RKO (cell line): ENCODE measurements at places on chromosomes 12 and 14.

DNA sequence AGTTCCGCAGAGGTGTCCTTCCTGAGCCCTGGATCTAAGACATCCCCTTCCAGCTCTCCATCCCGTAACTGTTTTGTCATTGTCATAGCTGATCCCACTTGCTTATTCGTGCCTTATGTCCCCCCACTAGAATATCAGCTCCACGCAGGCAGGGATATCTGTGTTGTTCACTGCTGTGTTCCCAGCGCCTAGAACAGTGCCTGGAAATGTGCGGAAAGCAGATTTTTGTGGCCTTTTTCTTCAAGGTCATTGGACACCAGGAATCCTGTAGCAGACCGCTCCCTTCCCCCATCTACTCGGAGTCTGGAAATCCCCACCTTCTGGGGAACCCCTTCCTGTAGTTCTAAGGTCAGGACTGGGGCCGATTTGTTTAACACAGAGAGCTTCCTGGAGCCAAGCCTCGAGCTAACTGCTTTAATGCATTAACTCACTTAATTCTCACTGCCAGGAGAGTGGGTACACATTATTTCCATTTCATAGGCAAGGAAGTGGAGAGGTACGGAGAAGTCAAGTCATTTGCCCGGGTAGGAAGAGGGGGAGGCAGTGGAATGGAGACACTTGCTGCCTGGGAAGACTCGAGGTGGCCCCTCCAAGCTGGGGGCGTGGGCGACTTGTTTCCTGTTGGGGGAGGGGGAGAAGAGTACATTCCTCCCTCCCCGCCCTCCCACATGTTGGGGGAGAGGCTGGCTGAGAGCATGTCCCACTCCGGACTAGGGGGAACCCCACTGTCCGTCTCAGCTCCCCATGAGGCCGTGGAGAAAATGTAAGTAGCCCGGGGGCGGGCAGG lies 1.2 kb upstream of the SH2B3 start:
- peak; percentile 89 for DNase-seq

GRCh38 chr12:88247241-88247643 lies 105.1 kb downstream of the TMTC3 start:
- peak; percentile 16 for DNase-seq

DNA sequence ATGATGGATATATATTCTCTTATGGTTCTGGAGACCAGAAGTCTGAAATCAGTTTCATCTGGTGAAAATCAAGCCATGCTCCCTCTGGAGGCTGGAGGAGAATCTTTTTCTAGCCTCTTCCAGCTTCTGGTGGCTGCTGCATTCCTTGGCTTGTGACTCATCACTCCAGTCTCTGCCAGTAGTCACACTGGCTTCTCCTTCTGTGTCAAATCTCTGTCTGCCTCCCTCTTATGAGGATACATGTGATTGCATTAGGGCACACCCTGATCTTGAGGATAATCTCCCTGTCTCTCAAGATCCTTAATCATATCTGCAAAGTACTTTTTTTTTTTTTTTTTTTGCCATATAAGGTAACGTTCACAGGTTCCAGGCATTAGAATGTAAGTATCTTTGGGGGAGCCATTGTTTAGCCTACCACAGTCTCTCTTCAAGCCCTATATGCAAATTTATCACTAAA lies 17.7 kb downstream of the DNAL1 start:
- peak; percentile 96 for DNase-seq

DNA sequence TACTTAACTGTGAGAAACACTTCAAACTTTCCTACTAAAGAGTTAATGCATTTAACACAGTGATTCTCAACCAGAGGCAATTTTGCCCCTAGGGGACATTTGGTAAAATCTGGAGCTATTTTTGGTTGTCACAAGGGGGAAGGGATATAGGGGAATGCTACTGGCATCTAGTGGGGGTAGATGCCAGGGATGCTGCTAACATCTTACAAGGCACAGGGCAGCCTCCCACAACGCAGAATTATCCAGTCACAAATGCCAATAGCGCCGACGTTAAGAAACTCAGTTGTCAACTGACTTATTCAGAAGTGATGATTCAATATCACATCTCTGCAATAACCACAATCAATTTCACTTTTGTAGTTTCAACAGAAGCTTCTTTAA lies 2.0 kb downstream of the EEA1 start:
- DNase-seq = peak; percentile 79

DNA sequence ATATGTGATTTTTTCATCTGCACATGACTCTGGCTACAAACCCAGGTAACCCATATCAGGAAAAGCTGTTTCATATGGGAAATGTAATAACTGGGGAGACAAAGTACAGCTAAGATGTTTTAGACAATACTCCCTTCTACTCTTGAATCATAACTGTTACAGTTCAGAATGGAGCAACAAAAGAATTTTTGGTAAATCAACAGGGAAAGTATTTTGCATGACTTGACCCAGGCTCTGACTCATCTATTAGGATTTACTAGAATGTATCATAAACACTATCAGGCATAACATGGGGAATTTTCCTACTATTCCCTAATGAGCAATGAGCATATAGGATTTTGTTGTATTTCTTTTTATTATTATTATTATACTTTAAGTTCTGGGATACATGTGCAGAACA lies 553.0 kb downstream of the SLC16A7 start:
- peak; percentile 25 for DNase-seq

GRCh38 chr12:4147031-4147481 lies 126.5 kb upstream of the CCND2 start:
- no peak for DNase-seq

DNA sequence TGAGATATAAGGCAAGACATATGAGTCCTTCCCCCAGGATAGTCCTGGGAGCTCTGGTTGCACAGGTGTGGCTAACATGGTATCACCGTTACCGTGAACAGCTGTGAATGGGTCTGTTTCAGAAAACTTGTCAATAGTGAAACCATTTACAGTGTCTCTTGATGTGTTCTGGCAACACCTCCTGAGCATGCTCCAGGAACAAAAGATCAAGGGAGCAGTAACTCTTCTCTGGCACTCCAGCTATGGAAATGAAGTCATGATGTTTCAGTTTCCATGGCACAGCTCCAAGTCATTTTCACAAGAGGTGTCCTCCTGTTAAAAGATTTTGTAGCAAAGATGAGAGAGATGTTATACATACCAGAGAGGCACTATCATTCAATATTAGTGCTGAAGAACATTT lies 253.7 kb downstream of the SNAPC1 start:
- DNase-seq = no peak

DNA sequence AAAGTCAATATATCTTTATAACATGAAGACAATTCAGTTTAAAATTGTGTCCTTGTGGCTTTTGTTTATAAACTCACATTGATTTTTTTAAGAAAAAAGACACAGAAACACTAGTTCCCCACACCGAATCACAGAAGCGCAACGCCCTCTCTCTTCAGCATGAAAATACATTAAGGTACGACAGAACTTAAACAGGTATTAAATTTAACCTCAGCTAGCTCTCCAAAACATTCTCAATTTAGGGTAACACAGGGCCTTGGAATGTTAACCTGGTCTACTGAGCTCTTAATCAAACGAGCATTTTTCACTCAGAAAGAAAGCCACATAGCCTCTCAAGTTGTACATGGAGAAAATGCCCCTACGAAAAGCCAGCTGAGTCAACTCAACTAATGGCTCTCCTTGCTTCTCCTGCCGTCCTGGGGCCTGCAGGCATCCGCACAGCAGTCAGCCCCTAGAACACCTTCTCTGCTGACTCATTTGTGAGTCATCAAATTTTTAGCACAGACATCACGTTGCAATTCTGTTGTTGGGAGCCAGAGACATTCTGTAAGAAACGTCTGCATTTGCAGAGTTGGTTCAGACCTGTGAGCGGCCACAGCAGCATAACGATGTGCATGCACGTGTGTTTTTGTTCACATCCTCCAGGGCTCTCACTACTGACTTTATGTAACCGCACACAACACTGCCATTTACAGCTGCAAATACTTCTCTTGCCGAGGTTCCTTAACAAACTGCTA lies 141.6 kb downstream of the ITPR2 start:
- DNase-seq = peak; percentile 95

DNA sequence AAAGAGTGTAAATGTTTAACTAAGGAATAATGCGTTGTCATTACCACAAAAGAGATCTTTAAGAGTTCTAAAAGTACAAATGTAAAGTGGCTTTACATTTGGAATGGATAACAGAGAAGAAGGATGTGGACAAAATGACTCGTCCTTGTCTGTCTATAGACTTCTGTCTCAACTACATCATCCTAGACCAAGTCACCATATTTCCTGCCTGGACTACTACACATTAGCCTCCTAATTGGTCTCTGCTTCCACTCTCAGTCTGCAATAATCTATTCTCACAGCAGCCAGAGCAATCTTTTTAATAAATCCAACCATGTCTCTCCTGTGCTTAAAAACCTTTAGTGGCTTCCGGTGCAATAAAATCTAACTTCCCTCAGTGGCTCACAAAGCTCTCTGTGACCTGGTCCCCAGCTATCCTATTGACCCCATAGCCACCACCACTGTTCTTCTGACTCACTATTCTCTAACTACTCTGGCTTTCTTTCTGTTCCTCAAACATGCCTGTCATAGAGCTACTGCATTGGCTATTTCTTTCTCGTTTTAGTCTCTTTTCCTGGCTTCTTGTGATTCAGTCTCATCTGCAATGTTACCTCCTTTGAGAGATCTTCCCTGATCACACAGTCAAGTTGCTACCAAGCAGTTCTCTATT lies 91.1 kb downstream of the MYF5 start:
- no peak for DNase-seq

GRCh38 chr12:57611108-57611826 lies at the start of gene ARHGEF25:
Gene ARHGEF25 (plus strand): TSS chr12:57611435. CDS start chr12:57611895, 460 bp downstream.
- DNase-seq = no peak

DNA sequence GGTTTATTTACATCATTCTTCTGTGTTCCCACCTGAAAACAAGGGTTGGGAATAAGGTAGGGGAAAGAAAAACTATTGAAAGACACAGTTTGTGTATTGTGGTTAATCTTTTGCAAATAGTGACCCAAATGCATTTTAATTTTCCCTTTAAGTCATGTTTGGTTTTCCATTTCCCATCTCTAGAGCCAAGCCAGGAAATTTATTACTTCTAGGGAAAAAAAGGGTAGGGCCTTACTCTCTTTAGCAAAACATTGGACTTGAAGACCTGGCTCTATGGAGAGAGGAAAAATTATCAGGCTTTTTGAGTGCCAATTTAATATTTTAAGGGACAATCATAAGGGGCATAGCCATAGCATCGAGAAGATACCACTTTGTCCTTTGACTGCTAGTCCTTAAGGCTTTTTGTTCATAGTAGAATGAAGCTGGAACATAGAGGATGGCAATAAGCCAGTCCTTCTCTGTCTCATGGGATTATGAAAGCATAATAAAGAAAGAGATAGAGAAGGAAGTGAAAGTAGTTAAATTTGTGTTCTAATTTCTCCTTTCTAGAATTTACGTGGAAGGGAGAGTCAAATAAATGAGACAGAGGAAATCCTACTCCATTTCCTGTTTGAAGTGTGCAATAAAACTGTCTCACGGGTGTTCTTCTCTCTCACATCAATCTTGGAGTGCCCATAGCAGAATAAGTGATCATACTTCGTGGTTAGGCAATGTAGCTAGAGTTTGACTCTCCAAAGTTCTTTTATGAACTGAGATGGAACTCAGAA lies 50.9 kb upstream of the PPFIA2 start:
- no peak for DNase-seq

- no peak for DNase-seq
Observed at GRCh38 chr12:78746001-78746400, 118.6 kb upstream of the SYT1 start.

- DNase-seq = no peak
Observed at GRCh38 chr14:64692986-64693809, 11.0 kb upstream of the PLEKHG3 start.

DNA sequence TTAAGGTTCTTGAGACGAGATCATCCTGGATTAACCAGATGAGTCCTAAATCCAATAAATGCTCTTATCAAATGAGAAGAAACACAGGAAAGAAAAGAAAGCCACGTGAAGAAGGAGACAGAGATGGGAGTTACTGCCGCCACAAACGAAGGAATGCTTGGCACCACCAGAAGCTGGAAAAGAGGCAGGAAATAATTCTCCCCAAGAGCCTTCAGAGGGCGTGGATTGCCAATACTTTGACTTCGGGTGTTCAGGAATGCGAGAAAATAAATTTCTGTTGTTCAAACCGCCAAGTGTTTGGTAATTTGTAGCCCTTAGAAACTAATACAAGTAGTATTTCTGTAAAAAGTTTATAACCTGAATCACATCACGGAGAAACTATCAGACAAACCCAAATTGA lies 31.3 kb downstream of the ABCD2 start:
- DNase-seq = no peak

GRCh38 chr12:1574865-1575259 lies 19.5 kb downstream of the FBXL14 start:
- no peak for DNase-seq

DNA sequence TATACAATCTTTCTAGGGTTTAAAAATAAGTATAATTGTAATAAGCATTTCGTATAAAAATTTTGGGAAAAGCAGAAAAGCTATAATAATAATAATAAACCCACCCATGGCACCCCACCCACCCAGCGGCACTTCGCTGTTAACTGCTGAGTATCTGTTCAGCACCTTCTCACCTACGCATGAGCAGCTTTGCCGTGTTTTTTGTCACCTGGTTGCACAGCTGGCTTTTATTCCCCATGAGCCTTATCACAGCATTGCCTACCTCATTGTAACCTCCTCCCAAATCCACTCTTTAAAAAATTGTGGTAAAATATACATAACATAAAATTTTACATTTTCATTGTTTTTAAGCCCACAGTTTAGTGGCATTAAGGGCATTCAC lies 34.7 kb downstream of the CYP46A1 start:
- DNase-seq = no peak

DNA sequence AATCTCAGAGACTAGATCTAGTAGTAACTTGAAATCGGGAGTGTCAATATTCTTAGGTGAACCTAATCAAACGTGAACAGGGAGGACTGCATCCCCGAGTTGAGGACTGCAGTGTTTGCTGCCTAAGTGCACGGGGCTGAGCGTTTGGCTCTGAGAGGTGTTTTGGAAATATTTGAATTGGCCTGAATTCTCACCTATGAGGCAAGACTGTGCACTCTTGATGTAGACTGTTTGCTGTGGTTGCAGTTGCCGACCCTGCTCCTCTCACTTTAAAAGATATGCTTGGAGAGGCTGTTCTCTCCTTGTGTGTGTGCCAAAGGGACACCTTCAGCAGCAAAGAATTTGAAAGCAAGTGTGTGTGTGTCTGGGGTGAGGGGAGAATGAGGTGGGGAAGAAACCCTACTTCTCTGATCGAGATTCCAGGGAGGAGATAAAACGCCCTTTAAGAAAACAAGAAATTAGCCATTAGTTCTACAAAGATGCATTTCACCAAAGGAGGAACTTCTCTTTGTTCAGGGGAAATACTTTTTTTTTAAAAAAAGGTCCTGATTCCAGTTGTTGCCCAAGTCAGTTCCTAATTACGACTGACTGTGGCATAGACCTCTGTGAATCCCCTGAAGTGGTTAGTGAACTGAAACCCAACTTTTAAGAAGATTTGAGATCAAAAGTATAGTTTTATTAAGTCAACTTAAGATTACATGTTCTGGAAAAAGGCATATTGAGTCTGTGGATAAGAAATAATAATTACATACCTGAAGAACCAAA lies 106.6 kb downstream of the DYRK2 start:
- DNase-seq = no peak

DNA sequence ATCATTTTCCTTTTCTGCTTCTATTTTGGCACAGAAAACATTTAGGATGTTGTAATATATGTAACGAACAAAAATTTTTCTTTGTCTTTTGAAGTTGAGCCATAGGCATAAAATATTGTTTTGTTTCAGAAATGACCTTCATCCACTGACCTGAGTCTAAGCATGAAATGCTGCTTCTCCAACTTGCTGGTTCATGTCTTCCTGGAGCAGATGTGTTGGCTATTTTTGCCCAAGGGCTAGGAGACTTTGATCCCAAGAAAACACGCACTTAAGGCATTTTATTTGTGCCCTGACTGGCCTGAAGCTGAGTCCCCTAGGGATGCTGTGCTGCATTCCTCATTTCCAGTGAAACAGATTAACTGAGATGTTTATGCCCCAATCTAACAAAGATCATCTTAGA lies 27.2 kb upstream of the ALG10B start:
- DNase-seq = no peak
